ENCODE measurements at places on chromosomes 11 and 22.

- peak; percentile 21 for DNase-seq
Measured at GRCh38 chr11:36431429-36432092, 78.5 kb downstream of the TRAF6 start.

DNA sequence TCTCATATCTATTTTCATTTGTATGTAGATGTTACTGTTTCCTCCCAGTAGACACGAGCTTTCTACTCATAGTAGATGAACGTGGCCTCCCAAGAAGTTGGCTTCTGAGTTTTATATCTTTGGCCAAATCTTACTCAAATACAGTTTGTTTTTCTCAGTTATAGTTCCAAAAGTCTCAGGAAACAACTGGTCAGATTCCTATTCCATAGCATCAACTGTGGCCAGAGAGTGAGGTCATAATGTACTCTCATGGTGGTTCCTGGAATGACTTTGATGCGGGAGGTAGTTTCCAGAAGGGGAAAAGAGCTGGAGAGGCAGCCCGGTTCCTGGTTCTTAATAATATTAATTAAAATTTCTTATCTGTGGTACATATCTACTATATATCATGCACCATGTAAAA lies 77.3 kb downstream of the SLC17A6 start:
- no peak for DNase-seq

DNA sequence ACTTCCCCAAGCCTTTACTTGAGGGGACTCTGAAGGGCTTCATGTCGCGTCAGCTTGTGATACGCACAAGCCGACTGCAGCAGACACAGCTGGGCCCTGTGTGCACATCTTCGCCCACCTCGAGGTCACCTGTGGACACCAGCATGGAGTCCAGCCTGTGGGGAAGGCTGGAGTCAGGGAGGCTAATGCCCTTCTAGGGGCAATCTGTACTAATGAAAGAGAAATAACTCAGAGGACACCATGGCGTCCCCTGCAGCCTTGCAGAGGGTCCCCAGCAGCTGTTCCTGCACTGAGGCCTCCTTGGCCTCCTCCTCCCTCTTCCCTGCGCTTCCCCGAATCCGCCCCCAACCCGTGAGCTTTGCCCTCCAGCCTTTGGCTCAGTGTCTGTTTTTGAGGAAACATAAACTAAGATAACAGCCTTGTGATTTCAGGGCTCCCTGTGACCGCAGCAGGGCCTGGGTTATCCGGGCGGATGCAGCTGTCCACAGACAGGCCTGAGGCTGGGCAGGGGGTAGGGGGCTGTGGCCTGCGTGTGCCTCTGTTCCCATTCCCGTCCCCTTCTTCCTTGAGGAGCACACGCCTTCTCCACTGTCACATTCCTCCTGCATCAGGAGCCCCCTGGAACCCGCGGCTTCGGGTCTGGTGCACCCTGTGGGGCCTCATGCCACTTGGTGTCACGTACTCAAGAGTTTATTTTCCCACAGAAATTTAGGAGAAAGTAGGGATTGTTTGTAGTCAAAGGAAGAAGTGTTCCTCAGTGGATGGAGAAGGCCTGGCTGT lies 25.0 kb downstream of the KRTAP5-5 start:
- no peak for DNase-seq

- no peak for DNase-seq
Measured at GRCh38 chr11:57763568-57763967, 2.0 kb downstream of the CTNND1 start.

DNA sequence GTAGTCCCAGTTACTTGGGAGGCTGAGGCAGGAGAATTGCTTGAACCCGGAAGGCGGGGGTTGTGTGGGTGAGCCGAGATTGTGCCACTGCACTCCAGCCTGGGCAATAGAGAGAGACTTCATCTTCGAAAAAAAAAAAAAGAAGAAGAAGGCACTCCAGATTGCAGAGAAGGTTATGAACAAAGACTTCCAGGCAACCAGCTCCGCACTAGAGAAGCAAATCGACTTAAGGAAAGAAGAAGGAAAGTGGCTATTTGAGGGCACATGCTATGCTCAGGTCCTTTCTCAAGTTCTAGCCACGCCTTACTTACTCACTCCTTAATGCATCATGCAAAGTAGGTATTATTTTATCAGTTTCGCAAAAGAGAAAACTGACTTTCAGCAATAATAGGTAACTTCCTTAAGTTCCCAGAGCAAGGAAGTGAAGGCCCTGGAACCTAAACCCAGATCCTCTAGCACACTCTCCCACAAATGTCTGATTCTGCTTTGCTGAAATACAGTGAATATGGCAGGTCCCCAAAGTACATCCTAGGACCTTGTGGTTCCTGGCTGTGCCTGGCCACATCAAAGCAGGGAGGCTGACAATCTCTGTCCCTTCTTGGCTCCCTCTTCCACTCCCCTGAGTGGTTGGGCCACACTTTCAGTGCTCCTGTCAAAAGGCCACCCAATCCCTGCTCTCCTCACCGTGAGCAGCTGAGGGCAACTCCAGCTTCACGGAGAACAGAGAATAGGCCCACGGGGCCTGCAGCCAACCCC lies 14.2 kb downstream of the CD3E start:
- DNase-seq: no peak

- DNase-seq: no peak
Measured at GRCh38 chr11:84922212-84922805, 704.8 kb downstream of the DLG2 start.

Data from effector CD4-positive, alpha-beta T cell (primary cell).